HFF-Myc (cell line): ENCODE measurements at places on chromosomes 4 and X.
A peak's percentile ranks its signal among the peaks of the same experiment; 100 is the strongest.

GRCh38 chr4:186805020-186805820 is 81.6 kb upstream of the FAT1 start:
- no peak for DNase-seq

GRCh38 chr4:72338060-72338459 is 231.0 kb downstream of the ADAMTS3 start:
- no peak for DNase-seq

DNA sequence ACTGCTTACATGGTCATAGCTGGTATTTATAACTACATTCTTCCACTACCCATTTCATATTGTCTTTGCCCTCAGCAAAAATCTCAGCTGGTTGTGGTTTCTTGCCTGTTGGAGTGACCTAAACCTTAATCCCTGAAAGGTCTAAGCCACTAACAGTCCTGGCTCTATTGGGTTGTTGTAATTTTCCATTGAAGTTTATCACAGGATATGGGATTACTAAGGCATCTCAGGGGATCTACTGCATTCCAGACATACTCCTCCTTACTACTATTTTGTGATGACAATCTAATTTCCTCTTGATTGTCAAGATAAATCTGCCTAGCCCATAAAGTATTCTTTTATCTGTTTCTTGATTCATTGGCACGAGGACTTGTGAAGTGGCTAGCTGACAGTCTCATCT is 6.2 kb upstream of the OSTC start:
- DNase-seq, result peak; percentile 51

DNA sequence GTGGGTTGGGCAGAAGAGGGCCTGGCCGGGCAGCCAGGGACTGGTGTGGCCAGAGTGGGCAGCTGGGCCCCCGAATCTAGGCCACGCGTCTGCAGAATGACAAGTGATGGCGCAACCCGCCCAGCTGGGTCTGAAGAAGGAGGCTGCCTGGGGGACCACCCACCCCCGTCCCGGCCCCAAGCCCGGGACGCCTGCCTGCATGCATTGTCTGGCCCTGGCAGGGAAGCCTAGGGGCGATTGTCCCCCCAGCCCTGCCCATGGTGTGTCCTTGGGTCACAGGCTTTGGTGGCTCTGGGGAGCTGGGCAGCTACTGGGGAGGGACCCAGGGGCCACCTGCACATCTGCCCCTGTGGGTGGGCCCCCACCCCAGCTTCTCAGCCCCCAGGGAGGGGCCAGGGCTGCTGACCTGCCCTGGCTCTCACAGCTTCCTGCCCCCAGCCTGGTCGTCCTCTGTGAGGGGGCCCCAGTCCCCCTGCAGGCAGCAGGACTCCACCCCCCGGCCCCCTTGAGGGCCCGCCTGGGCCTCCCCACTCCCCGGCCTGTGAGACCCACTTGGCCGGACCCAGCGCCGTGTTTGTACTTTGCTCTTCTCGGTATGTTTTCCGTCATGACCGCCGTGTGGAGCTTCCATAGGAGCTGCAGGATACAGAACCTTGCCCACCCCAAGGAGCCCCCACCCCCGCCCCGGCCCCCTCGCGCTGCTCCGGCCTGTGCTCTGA is 4.9 kb downstream of the FGFR3 start:
- DNase-seq, result no peak

DNA sequence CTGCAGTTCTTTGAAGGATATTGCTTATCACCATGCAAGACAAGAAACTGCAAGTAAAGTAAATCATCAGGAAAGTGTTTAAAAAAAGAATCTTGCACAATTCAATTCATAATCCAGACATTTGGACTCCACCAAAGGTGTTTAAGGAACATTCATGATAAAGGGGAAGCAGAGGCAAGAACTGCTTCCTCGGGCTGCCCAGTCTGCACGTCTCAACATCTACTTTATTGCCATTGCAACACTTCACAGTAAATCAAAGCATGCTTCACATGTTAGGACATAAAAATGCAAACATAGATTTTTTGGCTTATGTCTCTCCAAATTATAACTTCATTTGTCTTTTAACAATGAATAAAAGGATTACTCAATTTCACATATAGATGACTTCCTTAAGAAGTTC is 42.5 kb downstream of the MID1 start:
- DNase-seq, result no peak

DNA sequence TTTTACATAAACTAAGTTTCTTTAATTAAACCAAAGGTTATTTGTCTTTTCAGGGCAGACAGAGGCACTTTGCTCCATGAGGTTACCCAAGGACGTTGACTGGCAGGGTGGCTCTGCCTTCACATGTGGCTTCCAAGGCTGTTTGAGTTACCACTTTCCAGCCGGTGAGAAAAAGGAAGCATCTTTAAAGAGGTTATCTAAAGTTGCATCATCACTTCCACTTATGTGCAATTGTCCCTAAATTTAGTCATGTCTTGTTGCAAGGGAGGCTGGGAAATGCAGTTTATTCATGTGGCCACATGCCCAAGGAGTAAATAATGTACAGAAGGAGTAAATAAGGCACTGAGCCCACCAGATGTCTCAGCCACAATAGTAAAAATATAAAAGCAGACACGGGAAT is 29.0 kb upstream of the RAP1GDS1 start:
- DNase-seq, result peak; percentile 1

DNA sequence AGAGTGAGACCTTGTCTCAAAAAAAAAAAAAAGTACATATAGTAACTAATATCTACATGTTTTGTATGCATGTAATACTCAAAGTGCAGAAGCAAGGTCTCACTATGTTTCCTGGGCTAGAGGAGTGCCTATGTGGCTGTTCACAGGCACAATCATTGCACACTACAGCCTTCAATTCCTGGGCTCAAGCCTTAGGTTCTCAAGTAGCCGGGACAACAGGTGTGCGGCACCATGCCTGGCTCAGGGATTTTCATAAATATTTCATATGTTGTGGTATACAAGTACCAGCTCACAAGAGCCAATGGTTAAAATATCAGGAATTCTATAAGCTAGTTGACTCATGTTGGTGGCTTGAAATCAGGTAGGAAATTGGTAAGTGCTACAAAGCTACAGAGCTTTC is 94.8 kb downstream of the LARP7 start:
- no peak for DNase-seq

GRCh38 chrX:150569155-150569477 is 695 bp downstream of the MTM1 start:
- no peak for DNase-seq

- no peak for DNase-seq
Observed at GRCh38 chr4:184953421-184953945, 64.8 kb upstream of the HELT start.

DNA sequence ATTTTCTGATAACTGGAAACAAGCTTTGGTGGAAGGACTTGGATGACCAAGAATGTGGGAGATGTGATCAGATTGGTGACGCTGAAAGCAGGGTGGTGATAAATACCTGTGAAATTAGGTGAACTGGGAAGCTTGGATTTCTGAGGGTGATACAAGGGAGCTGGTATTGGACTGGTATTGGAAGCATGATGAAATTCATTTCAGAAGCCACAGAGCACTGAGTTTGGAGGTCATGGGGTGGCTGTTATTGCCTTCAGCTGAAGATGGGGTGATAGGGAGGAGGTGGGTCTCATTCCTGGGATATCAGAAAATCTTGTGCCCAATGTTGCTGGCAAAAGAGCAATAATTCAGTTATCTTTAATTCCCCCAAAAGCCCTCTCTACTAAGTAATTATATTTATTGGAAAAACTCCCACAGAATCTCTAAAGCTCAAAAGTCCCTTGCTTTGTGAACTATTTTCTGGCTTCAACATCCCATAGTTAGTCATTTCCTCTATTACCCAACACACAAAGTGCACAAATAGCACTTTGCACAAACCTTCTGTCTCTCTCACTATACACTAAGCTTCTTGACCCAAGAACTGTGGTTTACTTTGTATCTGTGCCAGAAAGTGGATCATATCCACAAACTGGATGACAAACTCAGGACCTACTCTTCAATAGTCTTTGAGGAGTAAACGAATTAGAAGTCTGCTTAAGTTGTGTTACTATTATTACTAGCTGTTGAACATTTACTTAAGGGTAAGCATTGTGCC is 23.1 kb upstream of the CAMK2D start:
- DNase-seq, result peak; percentile 74

DNA sequence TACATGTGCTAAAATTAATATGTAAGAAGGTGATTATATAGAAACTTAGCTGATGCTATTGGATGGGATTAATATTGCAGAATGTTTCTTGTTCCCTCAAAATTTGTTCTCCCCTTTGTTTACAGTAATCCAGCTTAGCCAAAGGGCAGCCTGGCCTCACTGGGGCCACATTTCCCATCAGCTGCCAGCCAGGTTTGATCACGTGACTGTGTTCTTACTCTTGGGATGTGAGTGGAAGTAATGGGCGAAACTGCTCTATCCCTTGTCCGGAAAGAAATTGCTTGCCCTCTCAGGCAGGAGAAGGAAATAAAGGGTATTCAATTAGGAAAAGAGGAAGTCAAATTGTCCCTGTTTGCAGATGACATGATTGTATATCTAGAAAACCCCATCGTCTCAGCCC is 44.1 kb upstream of the FAT1 start:
- DNase-seq, result no peak

GRCh38 chr4:147378780-147379179 is 102.1 kb upstream of the EDNRA start:
- DNase-seq, result no peak

DNA sequence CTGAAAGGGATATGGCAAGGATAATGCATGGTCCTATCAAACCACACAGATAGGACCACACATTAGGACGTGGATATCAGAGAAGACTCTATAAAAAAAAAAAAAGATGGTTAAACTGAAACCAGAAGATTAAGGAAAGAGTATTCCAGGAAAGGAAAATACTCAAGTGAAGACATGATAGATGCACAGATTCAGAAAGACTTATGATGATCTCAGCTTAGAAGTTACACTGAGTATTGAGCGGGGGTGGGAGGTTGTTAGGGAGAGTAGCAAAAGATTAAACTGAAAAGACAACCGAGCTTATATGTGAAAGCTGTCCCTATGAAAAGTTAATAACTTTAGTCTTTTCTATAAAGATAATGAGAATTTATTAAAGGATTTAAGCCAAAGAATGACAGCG is 211.0 kb upstream of the EMCN start:
- no peak for DNase-seq

GRCh38 chrX:18026166-18026565 is 165.1 kb upstream of the RAI2 start:
- no peak for DNase-seq

DNA sequence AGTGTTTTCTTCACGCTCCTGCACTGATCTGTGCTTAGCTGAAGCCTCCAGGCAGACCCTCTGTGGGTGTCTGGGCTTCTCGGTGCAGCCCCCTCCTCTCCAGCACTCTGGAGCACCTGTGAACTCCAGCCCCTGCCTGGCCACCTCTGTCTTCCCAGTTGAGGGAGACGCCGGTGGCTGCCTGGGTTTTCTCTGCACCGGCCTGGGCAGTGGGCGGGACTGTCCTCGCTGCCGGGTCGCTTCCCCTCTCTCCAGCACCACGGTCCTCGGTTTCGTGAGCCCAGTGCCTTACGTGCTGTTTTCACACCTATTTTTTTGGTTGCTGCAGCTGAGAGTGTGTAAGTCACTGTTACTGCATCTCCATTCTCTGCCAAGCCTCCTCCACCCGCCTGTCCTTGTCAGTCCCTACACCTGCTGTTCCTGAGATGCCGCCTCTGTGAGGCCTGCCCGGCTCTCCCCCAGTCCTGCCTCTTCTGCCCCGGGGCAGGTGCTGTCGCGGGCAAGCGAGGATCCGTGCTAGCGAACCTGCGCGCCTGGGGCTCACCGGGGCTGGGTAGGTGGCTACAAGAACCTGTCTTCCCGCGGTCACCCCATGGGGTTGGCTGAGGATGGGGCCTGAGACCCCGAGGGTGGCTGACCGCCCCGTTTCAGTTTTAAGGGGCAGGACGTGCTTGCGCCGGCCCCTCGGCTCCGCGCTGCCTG is 2.4 kb upstream of the FGFRL1 start:
- no peak for DNase-seq

DNA sequence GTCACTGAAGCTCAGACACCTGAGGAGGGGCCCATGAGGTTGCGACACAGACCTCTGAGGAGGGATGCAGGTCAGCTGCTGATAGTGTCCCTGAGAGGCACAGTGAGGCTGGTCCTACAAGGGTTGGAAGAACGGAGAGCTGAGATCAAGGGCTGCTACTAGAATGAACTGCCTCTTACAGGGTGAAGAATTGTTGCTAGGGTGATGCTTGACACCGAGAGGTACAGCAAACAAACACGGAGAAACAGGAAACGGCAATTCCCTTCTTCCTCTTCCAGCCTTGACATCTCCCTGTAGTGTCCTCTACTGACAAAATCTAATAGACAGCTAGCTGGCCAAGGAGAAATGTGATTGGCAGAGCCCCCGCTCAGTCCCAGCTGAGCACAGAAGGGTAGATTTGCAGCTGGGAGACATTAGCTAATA is 11.8 kb upstream of the HPGDS start:
- no peak for DNase-seq

DNA sequence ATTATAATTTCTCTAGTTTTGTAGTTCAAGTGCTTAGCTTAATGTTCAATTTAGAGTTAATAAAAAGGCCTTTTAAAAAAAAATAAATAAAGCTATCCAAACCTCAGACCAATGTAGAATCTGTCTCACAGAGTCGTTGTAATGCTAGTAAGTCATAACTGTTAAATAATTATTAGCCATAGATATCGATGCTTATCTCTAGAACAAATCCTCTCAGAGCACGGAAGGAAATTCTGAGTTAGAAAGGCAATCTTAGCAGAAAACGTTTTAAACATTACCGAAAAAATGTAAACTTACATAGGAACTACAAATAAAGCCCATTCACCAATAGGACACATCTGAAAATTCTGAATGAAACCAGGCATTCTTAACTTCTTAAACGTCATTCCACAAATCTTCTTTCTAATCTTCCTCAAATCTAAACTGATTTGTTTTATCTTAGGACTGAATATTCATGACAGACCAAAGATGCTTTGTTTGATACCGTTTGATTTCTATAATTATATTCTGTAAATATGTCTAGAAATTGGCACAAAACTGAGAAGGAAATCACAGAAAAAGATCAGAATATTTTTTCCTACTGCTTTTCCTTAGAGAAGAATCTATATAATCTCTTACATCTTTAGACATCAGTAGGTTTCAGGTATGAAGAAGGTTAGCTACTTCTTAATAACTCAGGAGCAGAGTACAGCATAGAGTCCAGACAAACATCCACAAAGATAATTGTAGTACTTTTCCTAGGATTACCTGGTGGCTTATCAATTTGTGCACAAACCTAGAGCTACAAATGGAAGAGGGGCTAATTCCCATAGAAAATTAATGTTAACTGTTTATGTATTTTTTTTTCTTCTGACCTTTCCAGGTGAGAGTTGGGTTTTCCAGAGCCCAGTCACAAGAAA is 140.7 kb downstream of the BTC start:
- DNase-seq, result no peak
